Stimulated activated CD8-positive, alpha-beta memory T cell treated with anti-CD3 and anti-CD28 coated beads, Interleukin-7, amount 100 ng/mL, for 4 hours (primary cell): ENCODE measurements at places on chromosomes 11 and 22.

- DNase-seq, result no peak
These were observed 51.7 kb downstream of the FLI1 start for GRCh38 chr11:128745311-128746136.

GRCh38 chr11:87306262-87306851 is 268.6 kb downstream of the TMEM135 start:
- DNase-seq, result no peak

DNA sequence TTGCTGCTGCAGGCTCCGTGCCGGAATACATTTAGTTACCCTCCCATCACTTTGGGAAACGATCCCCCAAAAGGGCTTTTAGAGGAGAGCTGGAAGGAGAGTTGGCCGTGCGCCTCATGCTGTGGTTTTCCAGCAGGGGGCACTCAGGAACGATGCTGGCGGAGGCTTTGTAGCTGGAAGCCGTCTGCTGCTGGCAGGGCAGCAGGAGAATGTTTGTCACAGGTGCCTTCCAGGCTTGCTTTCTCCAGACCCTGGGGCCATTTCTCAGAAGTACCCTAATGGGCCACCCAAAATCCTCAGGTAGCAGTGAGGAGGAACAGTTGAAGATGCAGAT is 30.0 kb upstream of the CABP7 start:
- no peak for DNase-seq

- DNase-seq, result peak; percentile 83
These were observed at the start of gene PAK1 for GRCh38 chr11:77473801-77474683. Gene PAK1 (minus strand): TSS chr11:77474094. CDS start chr11:77392520, 81,574 bp downstream.

DNA sequence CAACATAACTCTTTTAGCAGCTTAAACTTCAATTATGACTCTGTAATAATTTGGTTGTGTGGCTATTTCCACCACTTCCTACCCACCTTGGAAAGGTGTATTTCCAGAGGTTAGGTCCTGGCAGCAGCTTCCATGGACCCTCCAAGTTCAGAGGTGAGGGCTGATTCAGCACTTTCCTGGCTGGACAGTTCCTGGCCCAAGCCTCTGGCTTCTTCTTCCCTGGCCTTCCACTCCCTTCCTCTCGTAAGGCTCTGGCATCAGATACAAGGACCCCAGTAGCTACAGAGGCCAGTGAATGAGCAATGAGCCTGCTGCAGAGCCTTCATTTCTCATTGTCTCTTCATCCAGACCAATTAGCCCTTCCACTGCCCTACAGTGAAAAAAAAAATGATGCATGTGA is 98.1 kb upstream of the KIRREL3 start:
- no peak for DNase-seq

GRCh38 chr22:24040946-24041345 is 29.8 kb downstream of the CABIN1 start:
- DNase-seq, result no peak

- DNase-seq, result no peak
These were observed 8.8 kb upstream of the CEP295 start for GRCh38 chr11:93652679-93653078.

DNA sequence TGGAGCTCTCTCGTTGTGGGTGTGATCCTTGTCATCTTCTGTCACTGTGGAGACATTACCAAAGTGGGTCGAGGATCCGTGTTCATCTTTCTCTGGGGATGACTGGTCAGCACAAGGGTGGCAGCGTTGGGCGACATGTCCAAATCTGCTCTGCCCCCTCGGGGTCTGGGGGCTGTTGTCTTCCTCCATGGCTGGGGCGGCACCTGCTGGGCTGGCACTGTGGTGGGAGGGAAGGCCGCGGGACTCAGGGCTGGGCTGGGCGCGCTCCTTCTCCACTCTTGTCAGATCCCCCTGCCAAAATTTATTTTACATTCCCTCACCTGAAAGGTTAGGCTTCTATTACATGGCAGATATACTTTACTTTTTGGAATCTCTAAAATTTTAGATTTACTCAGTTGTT is 96.4 kb downstream of the UVRAG start:
- no peak for DNase-seq

DNA sequence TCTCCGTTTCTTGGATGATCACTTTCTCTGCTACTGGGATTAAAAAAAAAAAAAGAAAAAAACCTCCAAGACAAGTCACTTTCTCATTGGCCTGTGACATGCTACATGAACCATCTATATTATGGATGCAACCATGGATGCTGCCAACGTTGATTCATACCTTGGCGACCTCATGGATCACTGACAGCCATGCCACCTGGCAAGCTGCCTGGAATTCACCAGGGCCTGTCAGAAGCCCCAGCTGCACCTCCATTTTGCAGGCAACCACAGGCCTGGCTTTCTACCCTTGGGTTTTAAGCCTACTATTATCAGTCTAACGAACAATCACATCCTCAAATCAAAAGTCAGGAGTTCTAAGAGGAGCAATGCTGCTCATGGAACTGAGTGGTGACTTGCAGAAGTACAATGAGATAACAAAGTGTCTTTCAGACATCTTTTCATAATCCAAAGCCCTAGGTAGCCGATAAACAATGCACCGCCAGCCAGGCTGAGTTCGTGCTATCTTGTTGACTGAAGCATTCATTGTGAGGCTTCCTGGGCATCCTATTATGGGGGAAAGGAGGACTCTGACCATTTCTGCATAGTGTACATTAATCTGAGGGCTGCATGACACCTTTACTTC is 48.0 kb upstream of the CADM1 start:
- DNase-seq, result no peak

DNA sequence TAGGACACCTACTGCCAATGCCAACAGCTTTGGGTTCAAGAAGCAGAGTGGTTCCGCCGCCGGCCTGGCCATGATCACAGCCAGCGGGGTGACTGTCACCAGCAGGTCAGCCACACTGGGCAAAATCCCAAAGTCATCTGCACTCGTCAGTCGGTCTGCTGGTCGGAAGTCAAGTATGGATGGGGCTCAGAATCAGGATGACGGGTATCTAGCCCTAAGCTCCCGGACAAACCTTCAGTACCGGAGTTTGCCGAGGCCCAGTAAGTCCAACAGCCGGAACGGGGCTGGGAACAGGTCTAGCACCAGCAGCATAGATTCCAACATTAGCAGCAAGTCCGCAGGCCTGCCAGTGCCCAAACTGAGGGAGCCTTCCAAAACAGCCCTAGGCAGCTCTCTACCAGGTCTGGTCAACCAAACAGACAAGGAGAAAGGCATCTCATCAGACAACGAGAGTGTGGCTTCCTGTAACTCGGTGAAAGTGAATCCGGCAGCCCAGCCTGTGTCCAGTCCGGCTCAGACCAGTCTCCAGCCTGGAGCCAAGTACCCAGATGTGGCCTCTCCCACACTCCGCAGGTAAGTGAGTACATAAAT is 115.1 kb downstream of the DBX1 start:
- DNase-seq, result no peak
